ENCODE measurements at places on chromosomes 6 and 20.

GRCh38 chr6:53845280-53846195 is 50.7 kb downstream of the LRRC1 start:
- no peak for DNase-seq

DNA sequence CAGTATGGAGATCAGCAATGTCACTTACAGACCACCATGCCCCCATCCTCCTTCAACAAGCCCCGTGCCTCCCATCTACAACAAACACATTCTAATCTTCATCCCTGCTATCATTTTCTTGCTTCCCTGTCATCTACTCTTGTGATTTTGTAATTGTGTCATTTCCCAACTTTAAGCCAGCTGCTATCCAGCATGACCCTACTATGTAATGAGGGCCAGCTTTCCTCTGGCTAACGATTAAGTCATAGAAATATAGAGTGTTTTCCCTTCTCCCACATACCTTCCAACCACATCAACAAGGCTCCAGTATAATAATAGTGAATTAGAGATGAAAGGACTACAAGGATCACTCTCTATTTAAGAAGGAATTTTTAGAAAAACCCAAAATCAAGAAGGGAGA is 607.0 kb downstream of the TENT5A start:
- DNase-seq = no peak

- no peak for DNase-seq
These were observed 310.3 kb downstream of the EYA4 start for GRCh38 chr6:133551436-133551835.

GRCh38 chr6:24883618-24884017 is 52.1 kb downstream of the RIPOR2 start:
- no peak for DNase-seq

DNA sequence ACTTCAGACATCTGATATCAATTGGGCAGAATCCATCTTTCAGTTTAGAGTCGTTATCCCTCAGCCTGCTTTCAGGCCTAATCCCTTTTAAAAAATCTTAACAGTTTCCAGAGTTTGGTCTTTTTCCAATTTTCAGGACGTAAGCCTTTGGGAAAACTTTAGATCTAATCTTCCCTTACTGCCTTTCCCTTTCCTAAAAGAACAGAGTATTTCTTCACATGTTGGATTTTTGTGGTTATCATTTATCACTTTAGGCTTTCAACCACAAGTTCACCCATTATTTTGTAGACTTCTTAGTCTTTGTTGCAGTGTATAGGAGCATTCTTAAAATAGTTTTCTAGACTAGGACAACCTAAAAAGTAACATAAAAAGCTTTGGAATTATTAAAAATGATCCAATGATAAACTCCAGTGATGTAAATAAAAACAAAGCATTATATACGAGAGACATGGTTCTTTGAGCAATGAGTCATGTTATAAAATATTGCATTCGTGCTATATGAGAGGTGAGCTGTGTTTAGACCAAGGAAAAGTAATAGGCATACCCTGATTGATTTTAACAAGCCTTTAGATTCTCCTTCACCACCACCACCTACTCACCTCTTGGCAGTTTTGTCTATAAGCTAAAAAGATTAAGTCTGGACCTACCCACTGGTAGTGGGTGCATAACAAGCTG is 90.4 kb upstream of the MCHR2 start:
- no peak for DNase-seq
